Activated T-cell treated with anti-CD3 and anti-CD28 coated beads, Interleukin-2, amount 50 U/mL, for 48 hours (primary cell): ENCODE measurements at places on chromosomes 5 and 9.

DNA sequence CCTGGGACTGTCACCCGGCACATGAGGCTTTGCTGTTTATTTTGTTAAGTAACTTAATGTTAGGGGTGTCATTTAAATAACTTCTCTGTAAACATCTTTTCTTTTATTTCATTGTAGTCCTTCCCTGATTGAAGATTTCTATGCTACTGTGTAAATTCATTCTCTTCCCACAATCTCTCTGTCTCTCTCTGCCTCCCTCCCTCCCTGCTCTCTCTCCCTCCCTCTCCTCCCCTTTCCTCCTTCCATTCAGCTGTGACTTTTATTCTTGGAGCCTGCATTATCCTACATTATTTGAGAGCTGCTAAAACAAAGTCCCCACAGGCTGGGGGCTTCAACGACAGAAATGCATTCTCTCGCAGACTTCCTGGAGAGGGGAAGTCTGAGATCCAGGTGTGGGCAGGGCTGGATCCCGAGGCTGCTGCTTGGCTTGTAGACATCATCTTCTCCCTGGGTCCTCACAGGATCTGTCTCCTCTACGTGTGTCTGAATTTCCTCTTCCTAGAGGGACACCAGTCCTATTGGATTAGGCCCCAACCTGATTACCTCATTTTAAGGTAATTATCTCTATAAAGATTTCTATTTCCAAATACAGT is 18.4 kb downstream of the UBE2QL1 start:
- no peak for DNase-seq

DNA sequence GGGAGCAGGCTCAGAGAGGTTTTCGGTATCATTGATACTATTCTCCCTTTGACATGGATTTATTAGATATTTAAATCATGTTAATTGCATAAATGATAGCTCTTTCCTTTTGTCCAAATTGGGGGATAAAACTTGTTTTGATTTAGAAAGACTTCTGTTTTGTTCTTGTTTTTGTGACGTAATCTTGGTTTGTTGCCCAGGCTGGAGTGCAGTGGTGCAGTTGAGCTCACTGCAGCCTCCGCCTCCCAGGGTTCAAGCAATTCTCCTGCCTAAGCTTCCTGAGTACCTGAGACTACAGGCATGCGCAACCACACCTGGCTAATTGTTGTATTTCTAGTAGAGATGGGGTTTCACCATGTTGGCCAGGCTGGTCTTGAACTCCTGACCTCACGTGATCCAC is 7.1 kb downstream of the MAT2B start:
- DNase-seq = no peak

DNA sequence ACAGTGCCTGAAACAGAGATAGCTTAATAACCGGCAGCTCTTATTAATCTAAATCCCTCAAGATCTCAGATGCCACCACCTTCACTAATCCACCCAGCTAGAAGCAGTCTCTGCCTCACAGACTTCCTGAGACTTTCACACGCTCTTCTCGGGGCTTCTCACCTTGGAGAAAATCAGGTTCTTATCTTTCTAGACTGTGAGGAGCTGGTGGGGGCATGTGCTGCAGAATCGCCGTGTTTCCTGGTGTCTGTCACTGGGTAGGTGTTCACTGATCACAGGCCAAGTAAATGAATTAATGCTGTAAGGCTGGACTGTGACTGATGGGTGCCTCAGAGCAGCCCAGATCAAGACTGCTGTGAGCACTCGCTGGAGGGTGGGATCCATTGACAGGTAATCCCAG is 101.7 kb downstream of the PSD2 start:
- no peak for DNase-seq

- no peak for DNase-seq
Measured at GRCh38 chr5:133523013-133523658, 89.2 kb downstream of the FSTL4 start.

DNA sequence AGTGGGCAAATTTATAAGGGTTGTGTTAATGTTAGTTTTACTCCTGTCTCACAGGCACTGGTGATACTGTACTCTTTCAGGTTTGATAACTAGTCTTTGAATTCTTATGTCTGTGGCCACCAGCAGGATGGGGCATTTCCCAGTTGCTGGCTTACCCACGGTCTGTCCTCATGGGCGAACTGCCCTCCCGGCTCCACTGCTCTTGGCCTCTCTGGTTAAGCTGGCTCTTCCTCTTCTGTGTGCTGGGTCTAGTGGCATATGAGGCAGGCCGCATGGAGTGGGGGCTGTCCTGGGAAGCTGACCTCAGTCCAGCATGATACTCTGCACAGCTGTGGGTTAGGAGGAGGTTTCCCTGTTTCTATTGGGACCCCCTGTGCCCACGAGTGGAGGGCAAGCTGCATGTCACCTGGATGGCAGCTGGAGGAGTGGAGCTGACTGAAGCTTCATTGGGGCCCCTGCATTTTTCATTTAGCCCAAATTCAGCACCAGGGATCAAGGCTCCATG is 19.5 kb downstream of the PHF2 start:
- DNase-seq = no peak

DNA sequence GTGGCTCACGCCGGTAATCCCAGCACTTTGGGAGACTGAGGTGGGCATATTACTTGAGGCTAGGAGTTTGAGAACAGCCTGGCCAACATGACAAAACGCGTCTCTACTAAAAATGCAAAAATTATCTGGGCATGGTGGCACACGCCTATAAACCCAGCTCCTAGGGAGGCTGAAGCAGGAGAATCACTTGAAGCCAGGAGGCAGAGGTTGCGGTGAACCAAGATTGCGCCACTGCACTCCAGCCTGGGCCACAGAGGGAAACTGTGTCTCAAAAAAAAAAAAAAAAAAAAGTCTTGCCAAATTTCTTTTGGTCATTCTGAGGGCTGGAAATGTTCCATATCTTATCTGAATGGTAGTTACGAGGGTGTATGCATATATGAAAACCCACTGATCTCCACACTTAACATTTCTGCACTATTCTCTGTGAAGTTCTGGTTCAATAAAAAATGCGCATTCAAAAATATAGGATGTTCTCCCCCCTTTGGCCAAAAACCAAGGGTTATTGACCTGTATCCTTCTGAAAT is 13.5 kb upstream of the NIPAL4 start:
- DNase-seq = no peak

DNA sequence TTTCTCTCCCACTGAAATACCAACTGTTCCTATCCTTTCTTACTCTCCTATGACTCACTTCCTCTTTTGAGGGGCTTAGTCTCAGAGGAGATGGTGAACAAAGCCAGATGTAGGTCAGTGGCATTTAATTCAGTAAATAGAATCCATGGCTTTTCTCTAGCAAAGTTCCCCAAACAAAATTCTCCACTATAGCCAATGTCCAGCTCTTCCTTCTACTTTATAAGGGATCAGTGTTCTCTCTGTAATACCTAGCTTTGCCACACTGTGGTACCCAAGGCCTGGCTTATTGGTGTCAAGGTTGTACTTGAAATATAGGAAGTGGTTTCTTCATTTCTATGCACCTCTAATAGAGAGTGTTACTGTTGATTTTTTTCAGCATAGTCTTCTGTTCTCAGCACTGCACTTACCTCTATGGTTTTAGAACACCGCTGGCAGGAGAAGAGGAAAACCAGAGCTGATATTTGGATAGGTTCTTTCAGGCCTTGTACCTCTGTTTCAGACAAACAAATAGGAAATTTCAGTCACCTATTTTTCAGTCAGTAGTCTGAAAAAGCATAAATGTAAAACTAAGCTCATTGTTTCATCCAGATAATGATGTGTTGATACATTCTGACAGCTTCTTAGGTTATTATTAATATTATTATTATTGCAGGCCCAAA is 40.6 kb upstream of the ITGA2 start:
- peak; percentile 66 for DNase-seq

DNA sequence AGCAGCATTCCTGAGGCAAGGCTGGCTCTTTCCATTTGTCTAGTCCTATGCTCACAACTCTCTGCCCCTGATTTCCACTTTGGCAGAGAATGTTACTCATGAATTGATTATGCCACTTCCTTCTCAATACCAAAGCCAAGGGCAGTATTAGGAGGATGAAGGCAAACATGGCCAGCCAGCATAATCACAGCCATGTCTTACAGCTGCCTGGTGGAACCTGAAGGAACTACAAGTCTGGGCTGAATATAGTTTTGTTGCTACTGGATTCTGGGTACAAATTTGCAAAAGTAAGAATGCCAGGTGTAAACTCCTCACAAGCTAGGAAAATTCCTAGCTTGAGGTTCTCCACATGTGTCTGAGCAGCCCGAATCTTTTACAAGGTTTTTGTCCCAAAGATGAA is 4.2 kb downstream of the SIL1 start:
- DNase-seq = no peak

DNA sequence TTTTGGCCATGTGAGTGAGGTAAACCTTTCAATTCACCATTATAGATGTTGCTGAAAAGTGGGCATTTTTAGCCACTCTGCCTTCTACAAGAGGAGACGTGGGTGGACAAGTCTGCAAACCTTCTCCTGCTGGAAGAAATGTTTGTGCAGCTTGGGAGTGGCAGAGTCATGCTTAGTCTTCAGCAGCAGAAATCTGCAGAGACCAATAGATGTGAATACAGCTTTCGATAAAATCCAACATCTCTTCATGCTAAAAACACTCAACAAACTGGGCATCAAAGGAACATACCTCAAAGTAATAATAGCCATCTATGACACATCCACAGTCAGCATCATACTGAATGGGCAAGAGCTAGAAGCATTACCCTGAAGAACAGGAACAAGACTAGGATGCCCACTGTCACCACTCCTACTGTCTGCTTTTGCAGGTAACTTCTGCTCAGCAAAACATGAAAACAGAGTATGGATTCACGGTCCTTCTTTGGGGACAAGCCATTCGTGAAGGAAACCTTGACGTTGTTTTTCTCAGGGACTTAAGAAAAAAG is 91.3 kb downstream of the RALGPS1 start:
- no peak for DNase-seq

DNA sequence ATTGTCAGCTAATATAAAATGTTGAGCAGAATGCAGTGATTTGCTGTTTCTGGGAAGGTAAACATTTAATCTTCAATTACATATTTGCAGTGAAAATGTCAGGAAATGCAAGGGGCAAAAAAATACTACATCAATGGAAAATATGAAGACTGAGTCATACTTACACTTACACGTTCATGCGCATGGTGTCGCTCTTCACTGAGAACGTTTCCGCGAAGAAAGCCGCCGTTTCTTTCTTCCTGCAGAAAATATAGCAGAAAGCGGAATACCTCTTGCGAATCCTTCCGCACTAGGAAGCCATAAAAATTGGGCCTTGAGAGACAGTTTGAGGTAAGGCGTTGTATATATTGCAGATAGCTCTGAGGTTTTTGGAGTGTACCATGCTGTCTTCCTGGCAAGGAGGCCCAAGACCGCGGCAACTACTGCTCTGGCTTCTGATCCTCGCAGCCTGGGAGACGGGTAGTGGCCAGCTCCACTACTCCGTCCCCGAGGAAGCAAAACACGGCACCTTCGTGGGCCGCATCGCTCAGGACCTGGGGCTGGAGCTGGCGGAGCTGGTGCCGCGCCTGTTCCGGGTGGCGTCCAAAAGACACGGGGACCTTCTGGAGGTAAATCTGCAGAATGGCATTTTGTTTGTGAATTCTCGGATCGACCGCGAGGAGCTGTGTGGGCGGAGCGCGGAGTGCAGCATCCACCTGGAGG is at the start of gene PCDHA13:
PCDHA13 (plus strand) TSS at position 236 of the 702 bp plus-strand sequence; CDS start at position 381, 145 bp downstream.
- no peak for DNase-seq

- no peak for DNase-seq
Measured at GRCh38 chr5:148760945-148761638, 65.3 kb upstream of the ADRB2 start.

DNA sequence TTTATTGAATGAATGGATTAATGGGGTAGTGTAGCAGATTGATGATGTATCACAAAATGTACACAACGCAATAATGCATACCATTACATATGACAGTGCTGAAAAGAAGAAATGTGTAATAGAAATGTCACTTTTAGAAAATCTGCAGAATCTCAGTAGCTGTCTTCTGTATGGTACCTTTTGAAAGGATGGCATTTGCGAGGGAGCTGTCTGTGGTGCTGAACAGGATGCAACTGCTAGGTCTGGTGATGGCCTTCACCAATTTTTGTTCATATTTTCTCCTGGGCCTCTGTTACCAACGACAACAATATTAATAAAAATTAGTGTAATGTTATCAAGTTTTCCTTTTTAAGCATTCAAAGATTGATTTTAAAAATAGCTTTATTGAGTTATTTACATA is 36.2 kb upstream of the OTULIN start:
- DNase-seq = peak; percentile 47

- DNase-seq = no peak
Measured at GRCh38 chr5:38557308-38557710, 863 bp upstream of the LIFR start.

- no peak for DNase-seq
Measured at GRCh38 chr5:152593388-152593787, 188.3 kb upstream of the NMUR2 start.

DNA sequence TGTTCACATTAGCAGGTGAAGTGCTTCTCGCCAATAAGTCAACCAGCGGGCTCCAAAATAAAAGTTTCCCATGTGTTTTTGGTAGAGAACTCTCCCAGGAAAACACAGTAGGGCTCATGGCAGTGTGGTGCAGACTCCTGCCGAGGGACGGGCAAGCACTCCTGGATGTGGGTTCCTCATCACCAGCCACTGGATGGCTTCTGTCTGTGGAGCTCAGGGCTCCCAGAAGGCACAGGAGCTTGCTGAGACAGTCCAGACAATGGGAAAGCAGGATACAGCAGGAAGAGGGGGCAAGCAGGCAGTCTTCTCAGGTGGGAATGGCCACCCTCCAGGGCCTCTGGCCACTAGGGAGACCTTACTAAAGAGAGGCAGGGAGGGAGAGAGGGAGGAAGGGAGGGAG is 142.4 kb downstream of the HSD17B3 start:
- no peak for DNase-seq

- no peak for DNase-seq
Measured at GRCh38 chr5:73975845-73976244, 349.8 kb downstream of the ARHGEF28 start.

DNA sequence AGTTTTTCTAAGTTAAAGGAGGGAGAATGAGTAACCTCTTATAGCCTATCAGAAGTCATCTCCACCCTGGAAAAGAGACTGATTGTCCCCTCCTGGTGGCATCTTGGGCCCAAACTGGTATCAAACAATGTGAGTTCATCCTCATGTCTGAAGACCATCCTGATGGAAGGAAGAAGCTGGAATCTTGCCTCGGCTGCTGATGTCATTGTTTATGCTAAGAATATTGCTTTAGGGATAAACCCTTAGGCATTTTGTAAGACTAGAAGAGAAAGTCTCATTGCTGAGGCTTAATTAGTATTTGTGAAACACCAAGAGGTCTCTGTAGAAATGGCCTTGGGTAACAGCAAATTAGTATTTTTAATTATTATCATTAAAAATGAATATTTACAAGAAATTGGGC is 65.7 kb upstream of the KCNN2 start:
- DNase-seq = no peak

GRCh38 chr9:106893088-106893487 is 30.1 kb downstream of the ZNF462 start:
- DNase-seq = no peak
